ENCODE measurements at places on chromosomes 11 and 22.
A peak's percentile ranks its signal among the peaks of the same experiment; 100 is the strongest.

- DNase-seq = no peak
These were observed 44.4 kb downstream of the APOL3 start for GRCh38 chr22:36116127-36116526.

- no peak for DNase-seq
These were observed 298.8 kb downstream of the SWAP70 start for GRCh38 chr11:9962722-9963121.

DNA sequence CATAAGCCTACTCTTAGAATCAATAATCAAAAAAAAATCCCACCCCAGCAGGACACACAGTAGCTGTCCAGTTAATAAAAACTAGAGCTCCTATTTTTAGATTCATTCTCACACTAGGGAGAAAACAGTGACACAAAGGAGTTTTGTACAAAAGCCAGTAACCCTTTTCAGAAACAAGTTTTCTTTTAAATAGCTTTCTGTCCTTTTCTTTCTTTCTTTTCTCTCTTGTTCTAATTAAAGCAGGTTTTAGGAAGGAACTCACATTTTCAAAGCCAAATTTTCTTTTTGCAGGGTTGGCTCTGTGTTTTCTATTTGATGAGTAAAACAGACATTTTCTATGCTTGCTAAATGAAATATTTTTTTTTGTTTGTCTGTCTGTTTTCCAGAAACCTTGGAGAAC lies 1390.7 kb downstream of the FAM181B start:
- DNase-seq = no peak

- DNase-seq = no peak
These were observed 23.9 kb downstream of the ELFN2 start for GRCh38 chr22:37403267-37403960.

DNA sequence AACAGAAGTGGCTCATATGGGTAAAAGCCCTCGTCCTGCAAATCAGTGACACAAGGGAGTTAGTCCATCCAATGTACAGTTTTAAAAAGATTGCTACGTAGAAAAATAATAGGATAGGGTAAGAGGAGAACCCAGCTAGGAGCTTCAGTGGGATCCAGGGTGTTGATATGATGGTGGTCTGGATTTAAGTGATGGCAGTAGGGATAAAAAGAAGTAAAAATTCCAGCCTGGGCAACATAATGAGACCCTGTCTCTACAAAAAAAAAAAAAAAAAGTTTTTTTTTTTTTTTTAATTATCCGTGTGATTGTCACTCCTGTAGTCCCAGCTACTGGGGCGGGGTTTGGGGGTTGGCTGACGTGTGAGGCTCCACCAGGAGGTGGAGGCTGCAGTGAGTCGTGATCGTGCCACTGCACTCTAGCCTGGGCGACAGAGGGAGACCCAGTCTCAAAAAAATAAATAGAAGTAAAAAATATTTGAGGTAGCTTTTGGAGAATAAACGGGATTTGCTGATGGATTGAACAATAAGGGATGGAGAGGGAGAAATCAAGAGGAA lies 7.0 kb upstream of the L3MBTL2 start:
- peak; percentile 50 for DNase-seq
